ENCODE measurements at places on chromosomes 4 and X.

DNA sequence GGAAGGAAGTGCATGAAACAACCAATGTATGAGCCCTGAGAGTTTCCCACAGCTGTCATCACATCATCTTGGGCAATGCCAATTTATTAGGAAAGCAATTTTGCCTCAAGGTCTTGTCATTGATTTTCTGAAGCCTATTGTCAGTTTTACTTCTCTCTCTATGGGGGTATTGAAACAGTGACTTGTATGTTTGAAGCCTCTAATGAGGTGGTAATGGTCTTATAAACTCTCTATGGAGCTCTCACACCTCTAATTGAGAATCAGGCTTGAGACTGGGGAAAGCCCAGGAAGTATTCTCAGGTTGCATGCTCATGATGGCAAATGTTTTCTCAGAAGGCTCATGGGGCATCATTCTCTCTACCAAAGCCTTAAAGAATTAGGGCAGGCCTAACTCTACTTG is 308.2 kb upstream of the EMCN start:
- DNase-seq: no peak

DNA sequence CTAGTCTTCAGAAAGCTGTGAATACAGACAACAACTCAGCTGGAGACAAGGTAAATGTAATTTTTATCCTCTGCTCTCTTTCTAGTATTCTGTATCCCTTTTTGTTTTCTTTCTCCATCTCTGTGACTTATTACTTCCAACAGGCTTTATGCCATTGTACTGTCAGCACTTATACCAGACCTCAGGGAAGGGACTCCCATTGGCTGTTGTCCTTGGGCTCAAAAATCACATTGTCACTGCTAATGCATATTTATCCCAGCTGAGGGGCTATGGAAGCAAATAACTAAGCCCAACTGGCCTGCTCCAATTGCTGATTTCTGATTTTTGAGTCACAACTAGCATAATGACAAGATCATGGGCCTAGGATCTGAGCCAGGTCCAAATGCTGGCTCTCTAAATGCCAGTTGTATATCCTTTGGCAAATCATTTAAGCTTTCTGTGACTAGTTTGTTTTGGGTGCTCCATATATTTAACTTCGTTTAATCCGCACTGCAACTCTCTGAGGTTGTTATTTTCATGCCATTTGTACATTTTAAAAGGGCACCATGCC is 395.1 kb upstream of the GNPDA2 start:
- DNase-seq: no peak

DNA sequence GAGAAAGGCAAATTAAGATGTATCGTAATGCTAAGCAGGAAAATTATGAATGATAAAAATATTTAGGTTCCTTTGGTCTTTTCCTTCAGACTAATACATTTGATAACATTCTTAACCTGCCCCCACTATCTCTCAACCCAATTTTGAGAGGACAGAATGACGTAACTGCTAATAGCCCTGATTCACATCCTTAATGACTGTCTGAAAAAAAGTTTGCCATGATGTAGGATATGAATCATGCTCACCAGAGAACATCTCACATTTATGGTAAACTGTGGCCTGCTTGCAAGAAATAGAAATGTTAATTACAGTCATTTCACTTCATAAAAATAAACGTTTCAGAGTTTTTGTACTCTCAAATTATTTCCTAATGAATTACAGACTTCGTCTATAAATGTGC is 128.0 kb upstream of the VEGFC start:
- no peak for DNase-seq

GRCh38 chr4:95181243-95181995 is 367.4 kb downstream of the UNC5C start:
- no peak for DNase-seq

- no peak for DNase-seq
These were observed 56.7 kb downstream of the DOCK11 start for GRCh38 chrX:118552121-118552900.

DNA sequence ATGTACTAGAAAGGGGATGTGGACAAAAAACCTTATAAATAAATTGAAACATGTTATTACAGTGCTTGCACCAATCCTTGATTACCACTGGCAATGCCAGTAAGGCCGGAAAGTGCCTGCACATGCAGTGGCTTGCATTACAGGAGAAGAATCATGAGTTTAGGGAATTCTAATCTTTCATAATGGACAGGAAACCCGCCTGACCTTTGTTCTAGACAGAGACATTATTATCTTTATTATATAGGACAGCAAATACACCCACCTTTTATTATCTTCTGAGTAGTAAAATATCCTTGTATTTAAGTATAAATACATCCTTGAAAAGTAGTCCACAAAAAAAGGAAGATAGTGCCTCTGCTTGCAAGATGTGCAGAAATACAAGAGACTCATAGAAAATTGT is 379.9 kb upstream of the LCORL start:
- no peak for DNase-seq

GRCh38 chr4:3484057-3484973 is 21.2 kb downstream of the DOK7 start:
- peak; percentile 80 for DNase-seq

- no peak for DNase-seq
These were observed 359.0 kb downstream of the HS3ST1 start for GRCh38 chr4:11069581-11070211.

- no peak for DNase-seq
These were observed 65.2 kb downstream of the PHOX2B start for GRCh38 chr4:41683326-41683725.

GRCh38 chrX:55867708-55868107 is 150.2 kb downstream of the RRAGB start:
- no peak for DNase-seq

- no peak for DNase-seq
These were observed 22.0 kb downstream of the SMIM14 start for GRCh38 chr4:39616651-39617050.

DNA sequence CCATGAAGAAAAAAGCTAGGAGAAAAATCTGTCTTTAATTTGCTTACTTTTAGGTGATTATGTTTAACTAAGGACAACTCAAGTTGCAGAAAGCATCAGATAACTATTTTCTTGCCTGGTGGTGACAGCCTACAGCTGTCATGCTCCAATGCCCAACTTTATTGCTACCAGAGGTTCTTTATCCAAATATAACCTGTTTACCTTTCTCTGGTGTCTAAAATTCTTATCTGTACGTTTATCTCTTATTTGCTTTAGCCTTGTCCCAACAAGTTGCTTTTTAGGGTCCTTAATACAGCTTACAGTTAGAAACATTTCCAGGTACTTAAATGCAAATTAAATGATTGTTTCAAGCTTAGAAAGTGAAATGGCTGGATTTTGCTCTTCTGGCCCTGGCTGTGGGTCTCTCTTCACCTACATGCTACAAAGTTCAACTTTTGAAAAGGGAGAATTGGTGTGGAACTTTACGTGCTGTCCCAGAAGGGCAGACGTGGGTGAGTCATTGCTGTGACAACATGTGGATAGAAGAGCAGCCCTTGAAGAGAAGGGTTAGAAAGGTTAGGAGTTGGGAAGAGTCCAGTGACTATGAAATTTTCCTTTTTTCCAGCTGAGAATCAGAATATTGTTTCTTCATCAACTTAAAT is 60.7 kb downstream of the HPGD start:
- no peak for DNase-seq

GRCh38 chr4:88419874-88420273 is 37.0 kb upstream of the HERC5 start:
- no peak for DNase-seq

DNA sequence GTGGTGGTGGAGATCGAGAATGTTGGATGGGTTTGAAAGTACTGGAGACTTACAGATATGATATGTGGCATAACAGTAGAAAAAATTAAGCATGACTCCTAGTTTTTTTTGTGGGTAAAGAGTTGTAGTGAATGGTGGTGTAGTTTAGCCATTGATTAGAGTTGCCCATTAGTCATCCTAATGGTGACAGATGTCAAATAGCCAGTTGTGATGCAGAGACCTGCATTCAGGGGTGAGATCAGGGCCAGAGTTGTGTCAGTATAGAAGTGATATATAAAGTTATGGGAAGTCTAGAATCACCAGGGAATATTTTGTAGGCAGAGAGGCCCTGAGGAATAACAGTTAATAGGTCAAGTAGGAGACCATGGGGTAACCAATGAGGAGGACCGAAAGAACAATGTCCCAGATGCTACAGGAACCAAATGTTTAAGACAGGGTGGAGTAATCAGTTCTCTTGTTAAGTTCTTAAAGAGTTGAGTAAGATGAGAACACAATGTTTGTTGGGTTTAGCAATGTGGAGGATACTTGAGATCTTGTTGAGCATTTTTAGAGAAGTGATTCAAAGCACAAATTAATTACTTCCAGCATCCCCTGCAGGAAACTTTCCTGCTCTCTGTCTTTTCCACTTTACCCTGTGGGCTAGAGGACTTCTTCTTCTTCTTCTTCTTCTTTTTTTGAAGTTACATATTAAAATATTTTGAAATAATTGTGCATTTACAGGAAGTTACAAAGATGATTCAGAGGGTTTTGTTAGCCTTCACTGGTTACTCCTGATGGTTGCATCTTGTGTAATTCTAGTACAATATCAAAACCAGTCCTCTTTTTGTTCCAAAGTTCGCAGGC is 13.3 kb downstream of the SGMS2 start:
- DNase-seq: no peak

DNA sequence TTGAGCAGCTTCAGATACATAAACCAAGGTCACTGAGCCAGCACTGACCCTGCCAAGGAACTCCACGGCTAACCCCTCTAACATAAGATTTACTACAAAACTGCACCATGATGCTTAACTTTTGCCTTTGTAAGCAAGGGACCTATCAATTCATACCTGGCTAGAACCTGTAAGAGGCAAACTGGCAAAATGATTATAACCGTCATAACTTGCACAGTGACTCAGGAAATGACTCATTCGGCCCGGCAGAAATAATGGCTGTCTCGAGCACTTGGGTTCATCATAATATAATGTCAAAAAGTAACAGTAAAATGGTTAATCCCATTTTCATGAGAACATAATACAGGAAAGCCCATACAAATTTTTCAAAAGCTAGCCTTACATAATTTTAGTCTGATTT is 17.2 kb downstream of the RASGEF1B start:
- DNase-seq: no peak

DNA sequence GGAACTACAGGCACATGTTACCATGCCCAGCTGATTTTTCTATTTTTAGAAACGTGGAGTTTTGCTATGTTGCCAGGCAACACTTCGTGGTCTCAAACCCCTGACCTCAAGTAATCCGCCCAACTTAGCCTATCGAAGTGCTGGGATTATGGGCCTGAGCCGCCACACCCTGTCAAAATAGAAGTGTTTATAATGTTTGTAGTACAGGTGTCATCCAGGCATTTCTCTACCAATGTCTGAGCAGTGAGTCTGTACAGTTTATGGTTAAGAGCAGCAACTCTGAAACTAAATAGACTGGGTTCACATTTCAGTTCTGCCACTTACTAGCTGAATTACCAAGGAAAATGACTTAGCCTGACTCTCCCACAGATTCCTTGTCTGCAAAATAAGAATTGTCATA is 460.4 kb upstream of the GALNT7 start:
- no peak for DNase-seq

DNA sequence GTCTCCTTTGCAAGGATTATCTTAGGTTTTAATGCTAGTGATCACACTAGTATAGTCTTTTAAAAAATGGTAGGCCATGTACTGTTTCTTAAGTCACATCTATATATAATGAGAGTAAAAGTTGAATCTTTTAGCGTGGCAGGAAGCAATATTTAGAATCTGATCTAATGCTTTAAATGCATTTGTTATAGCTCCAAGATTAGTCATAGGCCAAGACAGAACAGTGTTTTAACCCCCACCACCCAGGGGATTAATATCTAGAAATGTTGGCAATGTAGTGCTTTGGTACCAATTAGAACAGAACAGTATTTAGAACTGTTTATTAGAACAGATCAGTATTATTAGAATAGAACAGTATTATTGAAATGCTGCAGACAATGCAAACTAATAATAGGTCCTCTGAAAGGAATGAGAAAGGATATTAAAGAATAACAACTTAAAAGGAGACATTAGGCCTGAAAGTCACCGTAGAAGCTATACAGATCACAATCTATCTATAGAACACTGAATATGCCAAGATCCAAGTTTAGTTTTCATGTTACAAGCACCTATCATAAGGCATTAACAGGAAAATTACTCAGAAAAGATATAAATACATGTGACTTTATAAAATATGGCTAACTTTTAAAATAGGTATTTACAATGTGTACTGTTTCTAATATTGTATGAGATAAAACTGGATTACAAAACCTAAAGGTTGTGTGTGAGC is 146.2 kb downstream of the NPNT start:
- DNase-seq: no peak

GRCh38 chr4:39114436-39114835 is 52.4 kb downstream of the KLHL5 start:
- DNase-seq: no peak

DNA sequence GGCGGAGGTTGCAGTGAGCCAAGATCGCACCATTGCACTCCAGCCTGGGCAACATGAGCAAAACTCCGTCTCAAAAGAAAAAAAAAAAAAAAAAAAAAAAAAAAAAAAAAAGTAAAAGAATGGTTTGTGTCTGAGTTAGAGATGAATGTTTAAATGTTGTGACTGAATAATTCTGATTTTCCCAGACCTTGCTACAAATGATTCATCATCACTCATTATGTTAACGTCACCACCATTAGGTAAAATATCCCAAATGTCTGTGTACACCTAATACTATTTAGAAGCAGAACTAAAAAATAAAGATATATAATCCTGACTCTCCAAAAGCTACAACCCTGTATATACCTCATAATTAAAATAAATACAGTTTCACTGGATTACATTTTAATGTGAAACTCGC is 70.8 kb downstream of the HHIP start:
- DNase-seq: no peak

- no peak for DNase-seq
These were observed 1112.5 kb downstream of the TECRL start for GRCh38 chr4:63296773-63297172.

DNA sequence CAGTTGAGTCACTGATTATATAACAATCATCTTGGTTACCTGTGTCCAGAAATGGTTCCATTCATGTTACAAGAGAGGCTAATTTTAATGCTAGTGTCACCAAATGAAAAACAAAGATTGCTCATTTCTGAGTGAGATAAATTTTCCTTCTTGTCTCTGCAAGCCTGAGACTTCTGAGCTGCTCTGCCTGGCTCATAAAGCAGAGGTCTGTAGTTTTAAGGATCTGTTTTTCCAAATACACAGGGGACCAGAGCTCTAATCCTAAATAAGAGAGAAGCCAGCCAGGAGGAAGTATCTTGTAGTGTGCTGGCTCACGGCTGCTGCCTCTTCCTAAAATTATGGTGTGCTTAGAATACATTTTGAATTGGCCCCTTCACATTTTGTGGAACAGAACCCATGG is 42.6 kb downstream of the CLDN34 start:
- DNase-seq: no peak

DNA sequence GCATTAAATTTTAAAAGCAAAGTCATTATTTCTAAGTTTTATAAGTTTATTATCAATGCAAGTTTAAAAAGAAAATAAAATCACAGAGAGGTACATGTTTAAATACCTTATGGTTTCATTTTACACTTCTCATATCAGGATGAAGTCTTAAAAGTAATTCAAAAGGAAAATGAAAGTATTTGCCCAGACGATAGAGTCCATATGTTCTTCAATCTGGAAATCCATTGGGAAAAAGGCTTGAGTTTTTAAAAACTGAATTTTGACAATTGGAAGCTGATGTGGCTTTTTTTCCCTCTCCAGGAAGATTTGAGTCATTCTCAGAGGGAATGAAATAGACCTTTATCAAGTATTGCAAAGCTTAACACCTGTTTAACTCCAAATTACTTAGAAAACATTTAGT is 37.1 kb downstream of the MAB21L2 start:
- DNase-seq: no peak
